Natural killer cell (primary cell): ENCODE measurements at places on chromosomes 16 and 17. TPM values are rescaled to one million over a fixed set of nuclear protein-coding genes. Genes with fewer than 3 reads are reported as not detected.
A peak's percentile ranks its signal among the peaks of the same experiment; 100 is the strongest.

Gene C16orf96
- total RNA-seq = 0.43 TPM

Gene SLC2A4
- total RNA-seq = not detected

DNA sequence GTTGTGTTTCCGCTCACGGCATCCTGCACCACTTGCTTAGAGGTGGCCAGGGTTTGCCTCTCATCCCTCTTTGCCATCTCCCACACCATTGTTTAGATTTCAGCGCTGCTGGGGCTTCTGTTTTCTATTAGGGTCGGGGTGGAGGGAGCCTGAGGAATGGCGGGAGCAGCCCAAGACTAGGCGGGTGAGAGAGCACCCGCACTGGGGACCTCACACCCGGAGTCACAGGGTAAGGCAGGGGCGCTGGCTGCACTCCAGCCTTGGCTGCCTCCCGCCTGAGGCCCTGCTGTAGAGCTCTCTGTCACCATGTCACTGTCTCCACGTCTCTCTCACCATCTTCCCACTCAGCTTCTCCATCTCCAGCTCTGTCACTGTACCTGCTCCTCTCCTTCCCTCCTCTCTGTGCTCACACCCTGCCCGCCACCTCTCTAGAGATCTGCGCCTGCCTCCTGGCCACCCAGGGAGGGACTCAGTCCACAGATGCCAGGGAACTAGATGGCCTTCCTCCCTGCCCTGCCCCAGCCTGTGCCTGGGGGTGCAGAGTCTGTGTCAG, 32.8 kb upstream of the ABCC3 start:
- DNase-seq = no peak

- peak; percentile 44 for DNase-seq
Measured at GRCh38 chr17:75404731-75405364, 630 bp downstream of the GRB2 start.

Gene ZNF213
- 6.8 TPM for total RNA-seq

GRCh38 chr17:57415751-57416207, 159.5 kb downstream of the MSI2 start:
- DNase-seq = no peak

Gene ACBD4
- 15.9 TPM for total RNA-seq

Gene SP6
- total RNA-seq = not detected

Gene TMEM235
- not detected for total RNA-seq

DNA sequence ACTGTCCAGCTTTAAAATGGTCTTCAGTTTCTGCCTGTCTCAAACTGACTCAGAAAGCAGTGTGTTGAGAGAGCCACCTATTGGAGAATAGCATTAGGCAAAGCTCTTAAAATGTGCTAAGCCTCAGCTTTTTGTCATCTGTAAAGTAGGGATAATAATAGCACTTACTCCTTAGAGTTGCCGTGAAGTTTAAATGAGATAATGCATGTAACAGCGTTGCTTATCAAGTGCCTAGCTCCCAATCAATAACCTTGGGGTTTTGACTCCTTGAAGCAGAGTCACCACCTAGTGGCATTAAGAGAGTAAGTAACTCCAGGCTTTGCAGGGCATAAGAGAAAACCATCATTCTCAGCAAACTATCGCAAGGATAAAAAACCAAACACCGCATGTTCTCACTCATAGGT, 163.3 kb downstream of the HS3ST2 start:
- no peak for DNase-seq

- peak; percentile 23 for DNase-seq
Measured at GRCh38 chr17:29074488-29074887, 31.5 kb downstream of the PIPOX start.

GRCh38 chr17:12627177-12627629, 38.5 kb upstream of the MYOCD start:
- DNase-seq = no peak

- peak; percentile 75 for DNase-seq
Measured at GRCh38 chr17:82848022-82848592, 8.3 kb upstream of the ZNF750 start.

DNA sequence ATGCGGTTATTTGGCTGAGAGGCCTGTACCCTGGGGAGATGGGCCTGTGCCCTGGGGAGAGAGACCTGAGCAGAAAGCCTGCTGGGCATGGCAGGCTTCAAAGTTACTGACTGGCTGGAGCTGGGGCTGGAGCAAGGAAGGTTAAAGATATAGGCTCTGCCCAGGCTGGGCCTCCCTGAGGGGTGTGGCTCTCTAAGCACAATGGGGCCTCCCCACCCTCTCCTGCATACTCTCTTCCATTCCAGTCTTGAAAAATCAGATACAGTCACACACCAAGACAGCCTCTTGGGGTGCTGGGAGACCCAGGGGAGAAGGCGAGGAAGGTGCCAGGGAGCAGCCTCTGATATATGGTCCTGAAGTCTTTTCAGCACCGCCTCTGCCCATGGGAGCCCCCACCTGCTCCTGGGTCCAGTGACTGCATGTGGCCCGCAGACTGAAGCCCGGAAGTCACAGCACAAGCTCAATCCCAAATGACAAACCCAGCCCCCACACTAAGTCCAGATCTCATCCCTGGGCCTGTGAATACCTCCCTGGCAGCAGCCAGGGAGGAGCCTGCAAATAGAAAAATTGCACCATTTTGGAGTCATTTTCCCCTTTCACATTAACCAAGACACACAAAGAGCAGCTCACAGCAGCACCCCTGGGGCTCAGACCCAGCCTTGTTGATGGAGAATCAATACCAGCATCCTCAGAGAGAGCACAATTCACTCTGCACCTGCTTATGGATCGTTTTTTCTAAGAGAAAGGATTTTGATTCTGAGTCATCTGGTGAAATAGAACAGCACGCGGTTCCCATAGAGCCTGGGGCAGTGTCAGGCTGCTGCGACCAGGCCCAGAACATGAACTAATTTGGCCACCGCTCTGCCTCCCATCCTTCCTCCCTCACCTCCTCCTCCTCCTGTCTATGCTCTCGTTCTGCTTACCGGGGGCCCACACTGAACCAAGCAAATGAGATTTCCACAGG, 25.6 kb upstream of the CACNG1 start:
- no peak for DNase-seq
